Stimulated activated CD4-positive, alpha-beta T cell treated with anti-CD3 and anti-CD28 coated beads, Interleukin-15, amount 100 ng/mL, for 48 hours (primary cell): ENCODE measurements at places on chromosomes 12 and 14.

DNA sequence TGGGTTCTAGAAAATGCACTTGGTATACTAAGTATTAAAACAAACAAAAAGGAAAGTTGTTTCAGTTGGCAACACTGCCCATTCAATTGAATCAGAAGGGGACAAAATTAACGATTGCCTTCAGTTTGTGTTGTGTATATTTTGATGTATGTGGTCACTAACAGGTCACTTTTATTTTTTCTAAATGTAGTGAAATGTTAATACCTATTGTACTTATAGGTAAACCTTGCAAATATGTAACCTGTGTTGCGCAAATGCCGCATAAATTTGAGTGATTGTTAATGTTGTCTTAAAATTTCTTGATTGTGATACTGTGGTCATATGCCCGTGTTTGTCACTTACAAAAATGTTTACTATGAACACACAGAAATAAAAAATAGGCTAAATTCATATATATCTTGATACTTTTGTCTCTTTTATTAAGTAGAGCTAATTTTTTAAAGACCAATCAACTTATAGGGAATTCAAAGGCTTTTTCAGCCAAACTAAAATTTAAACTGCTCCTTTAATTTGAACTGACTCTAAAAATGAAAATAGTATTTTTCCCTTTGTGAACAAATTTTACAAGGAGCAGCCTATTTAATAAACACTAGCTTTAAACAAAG is 2.8 kb downstream of the FOXG1 start:
- DNase-seq: no peak

DNA sequence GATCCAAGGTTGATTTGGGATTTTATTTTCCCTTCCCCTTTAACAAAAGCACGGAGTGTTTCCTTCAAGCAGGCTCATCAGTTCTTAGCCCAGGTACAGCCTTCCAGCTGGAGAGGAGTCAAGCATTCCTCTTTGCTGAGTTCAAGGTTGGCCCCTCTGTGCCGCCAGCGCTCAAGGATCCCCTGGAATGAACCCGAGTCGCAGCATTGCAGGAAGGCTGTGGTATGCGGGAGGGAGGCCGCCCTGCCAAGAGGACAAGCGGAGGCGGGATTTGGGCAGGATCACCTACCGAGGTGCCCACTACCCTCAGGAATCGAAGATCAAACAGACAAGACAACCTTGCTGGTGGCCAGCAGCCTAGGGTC is 53.9 kb upstream of the NCOR2 start:
- DNase-seq: no peak

GRCh38 chr12:5432011-5432400 is at the start of gene NTF3:
NTF3 (plus strand) TSS chr12:5432108; CDS start chr12:5432325, 217 bp downstream.
- DNase-seq: no peak

- DNase-seq: no peak
Observed at GRCh38 chr14:99676657-99677056, 7.4 kb upstream of the CYP46A1 start.

- DNase-seq: no peak
Observed at GRCh38 chr14:100608586-100609330, 21.5 kb upstream of the BEGAIN start.

- DNase-seq: no peak
Observed at GRCh38 chr14:23563473-23564180, 4.0 kb downstream of the AP1G2 start.

DNA sequence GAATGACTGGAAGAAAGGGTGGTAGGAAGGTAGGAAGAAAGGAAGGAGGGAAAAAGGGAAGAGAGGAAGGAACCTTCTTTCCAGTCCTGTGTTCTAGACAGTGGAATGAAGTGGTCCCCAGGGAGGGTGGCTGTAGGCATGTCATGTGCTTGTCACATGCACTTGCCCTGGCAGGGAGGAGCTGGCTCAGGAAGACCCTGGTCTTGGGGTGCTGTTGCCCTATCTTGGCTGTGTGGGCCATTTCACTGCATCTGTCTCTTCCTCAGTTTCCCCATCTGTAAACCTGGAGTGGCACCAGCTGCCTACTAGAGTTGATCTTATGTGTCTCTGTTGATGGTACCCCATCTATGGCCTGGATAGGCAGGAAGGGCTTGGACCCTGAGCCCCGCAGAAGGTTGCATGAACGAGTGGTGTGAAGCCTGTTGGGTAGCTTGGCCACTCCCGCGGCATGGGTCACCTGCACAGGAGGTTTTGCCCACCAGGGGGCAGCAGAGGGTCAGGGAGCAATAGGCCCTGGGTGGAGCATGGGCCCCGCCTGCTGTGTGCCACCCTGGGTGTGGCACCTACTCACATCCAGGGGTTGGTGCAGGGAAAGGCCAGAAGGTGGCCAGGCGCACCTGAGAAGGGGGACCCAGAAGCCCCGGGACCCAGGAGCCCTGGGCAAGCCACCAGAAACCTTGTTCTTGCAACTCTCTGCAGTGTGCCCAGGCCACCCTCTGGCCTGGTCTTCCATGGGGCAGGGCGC is 25.1 kb downstream of the MEG3 start:
- DNase-seq: peak; percentile 77
